ENCODE measurements at places on chromosomes 11 and 22. TPM values are rescaled to one million over a fixed set of nuclear protein-coding genes. Genes with fewer than 3 reads are reported as not detected.

OR5AK2 gene
- total RNA-seq: not detected

HBD gene
- not detected for total RNA-seq

SYT7 gene
- total RNA-seq: 2.5 TPM

APOA4 gene
- total RNA-seq: not detected

NAT10 gene
- 41.4 TPM for total RNA-seq

MS4A12 gene
- total RNA-seq: not detected

TMEM151A gene
- not detected for total RNA-seq

SYT8 gene
- total RNA-seq: 0.39 TPM

TNNI2 gene
- not detected for total RNA-seq

XKR3 gene
- not detected for total RNA-seq

EXPH5 gene
- 4.2 TPM for total RNA-seq

MIOX gene
- not detected for total RNA-seq

FGF4 gene
- 4.2 TPM for total RNA-seq

GNG3 gene
- total RNA-seq: 2.6 TPM

PRR33 gene
- total RNA-seq: not detected

CSF2RB gene
- 14.3 TPM for total RNA-seq

SIPA1 gene
- 103 TPM for total RNA-seq

CSNK2A3 gene
- total RNA-seq: 0.90 TPM

ACR gene
- not detected for total RNA-seq

Measured in tibial nerve (tissue), 4 donors.